Vagina (tissue), 2 donors: ENCODE measurements at places on chromosomes 4 and X.

- DNase-seq: no peak
Observed at GRCh38 chrX:136199365-136199764, 51.8 kb downstream of the MAP7D3 start.

- DNase-seq: no peak
Observed at GRCh38 chr4:139901531-139902320, 236.1 kb downstream of the MGST2 start.

GRCh38 chrX:55135171-55135570 is 46.4 kb downstream of the PAGE2 start:
- DNase-seq: no peak

- no peak for DNase-seq
Observed at GRCh38 chr4:77196866-77197265, 39.9 kb downstream of the CCNG2 start.

GRCh38 chr4:141346144-141346543 is 125.4 kb downstream of the ZNF330 start:
- no peak for DNase-seq

GRCh38 chr4:40962551-40963180 is 212.9 kb downstream of the NSUN7 start:
- no peak for DNase-seq

DNA sequence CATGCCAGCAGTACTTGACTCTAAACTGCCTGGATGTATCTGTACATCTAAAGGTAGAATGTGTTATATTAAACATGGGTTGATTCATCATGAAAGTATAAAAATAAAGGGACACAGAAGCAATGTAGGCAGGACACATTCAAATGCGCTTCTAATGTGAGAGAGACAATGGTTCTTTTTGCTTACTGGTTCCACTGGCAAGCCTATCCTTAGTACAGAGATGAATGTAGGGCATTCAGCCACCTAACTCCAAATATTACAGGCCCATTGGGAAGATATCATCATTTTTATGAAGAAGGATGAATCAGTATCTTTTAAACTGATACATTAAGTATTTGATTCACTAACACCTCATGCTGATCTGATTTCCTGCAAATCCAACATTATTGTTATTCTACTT is 18.0 kb downstream of the CDKL2 start:
- DNase-seq: no peak

DNA sequence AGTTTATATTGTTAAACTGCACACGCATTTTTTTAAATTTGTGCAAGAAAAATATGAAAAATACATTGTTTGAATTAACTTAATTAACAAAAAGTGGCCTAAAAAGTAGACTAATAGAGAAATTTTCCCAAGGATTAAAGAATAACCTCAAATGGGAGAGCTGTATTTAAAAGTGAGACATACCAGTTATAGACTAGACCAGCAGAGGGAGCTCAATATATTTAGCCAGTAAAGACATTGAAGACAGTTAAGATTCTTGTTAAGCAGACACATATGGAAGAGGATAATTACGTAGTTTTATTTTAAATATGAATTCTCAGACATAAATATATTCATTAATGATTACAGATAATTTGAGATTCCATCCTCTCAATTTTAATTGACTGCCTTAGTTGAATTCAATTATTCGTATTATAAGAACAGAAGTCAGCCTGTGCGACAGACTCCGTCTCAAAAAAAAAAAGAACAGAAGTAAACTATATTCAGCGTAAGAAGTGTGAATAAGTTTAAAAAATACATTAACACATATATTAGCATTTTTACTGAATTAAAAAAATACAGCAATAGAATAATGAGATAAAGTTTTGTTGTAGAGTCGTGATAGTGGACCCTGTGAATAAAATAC is 64.8 kb downstream of the GLRA3 start:
- no peak for DNase-seq

DNA sequence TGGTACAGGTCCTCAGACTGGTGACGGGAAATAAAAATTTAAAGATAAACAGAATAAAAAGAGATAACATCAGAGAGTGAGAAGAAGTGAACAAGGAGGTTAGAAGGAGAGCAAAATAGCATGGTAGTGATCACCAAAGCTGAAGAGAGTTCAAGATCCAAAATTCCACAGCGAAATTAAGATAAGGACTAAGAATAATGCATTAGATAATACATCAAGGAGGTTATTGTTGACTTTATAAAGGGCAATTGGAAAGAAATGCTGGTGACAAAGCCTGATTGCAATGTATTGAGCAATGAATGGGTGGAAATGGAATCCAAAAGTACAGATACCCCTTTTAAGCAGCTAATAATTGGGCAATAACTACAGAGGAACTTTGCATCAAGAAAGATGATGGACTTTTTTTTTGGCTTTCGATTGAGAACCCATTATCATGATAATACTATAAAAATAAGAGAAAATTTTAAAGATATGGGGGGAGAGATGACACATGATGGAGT is 101.6 kb upstream of the MAP9 start:
- no peak for DNase-seq

- no peak for DNase-seq
Observed at GRCh38 chr4:140809676-140810075, 53.5 kb upstream of the TBC1D9 start.

DNA sequence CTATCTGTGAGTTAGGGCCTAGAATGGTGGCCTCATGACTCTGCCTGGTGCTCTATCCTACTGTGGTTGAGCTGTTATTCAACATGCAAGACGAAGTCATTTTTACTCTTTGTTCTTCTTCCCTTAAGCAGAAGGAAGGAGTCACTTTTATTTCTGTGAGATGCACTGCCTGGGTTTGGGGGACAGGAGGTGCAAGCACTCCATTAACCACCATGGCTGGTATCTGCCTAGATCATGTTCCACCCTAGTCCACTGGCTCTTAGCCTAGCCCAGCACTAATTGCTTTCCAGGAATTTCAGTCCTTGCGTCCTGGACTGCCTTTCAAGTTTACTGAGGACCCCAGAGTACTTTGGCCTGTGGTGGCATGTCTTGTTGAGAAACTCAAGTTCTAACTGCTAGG is 1182.7 kb downstream of the FSTL5 start:
- no peak for DNase-seq

DNA sequence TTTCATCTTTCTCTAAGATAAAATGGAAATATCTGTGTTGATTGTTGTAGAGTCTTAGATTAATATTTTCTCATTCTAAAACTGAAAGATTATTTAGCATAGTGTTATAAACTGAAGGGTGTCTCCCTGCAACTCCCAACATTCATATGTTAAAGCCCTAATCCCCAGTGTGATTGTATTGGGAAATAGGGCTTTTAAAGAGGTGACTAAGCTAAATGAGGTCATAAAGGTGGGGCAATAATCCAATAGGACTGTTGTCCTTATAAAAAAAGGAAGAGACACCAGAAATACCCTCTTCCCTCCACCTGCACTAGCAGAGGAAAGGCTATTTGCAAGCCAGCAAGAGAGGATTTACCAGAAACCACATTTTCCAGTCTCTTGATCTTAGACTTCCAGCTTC is 1626.4 kb downstream of the C4orf33 start:
- no peak for DNase-seq

- no peak for DNase-seq
Observed at GRCh38 chrX:99901091-99901490, 509.0 kb downstream of the PCDH19 start.

DNA sequence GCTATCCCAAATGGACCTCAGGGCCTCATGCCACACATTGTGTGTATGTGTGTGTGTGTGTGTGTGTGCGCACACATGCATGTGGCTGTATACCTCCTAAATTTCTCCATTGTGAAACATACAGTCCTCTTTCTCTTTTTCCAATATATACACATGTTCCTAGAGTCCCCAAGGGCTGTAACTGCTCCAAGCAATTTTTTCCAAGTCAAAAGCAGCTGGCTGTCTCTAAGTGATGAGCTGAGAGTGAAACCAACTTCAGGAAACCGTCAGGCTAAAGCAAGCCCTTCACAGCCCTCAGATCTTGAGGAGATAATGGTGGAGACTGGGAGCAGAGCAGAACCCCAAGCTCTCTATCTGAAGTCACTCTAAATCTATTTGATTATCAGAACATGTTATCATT is 496.1 kb upstream of the DIPK2B start:
- no peak for DNase-seq

DNA sequence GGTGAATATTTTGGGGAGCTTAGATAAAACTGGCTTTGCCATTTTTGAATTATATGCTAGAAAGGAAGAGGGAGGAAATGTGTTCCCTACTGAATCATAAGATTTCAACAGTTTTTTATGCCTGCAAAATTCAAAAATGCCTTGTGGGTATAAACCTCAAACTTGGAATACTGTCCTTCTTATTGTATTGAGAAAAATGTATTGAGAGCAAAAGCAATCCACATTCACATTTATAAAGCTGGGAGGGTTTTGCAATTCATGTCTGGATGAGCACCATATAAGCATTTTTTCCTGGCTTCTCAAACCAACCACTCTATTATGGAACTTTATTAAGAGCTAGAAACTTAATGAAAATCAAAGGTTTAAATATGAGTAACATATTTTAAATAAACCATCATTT is 289.8 kb downstream of the PCDH7 start:
- DNase-seq: no peak

DNA sequence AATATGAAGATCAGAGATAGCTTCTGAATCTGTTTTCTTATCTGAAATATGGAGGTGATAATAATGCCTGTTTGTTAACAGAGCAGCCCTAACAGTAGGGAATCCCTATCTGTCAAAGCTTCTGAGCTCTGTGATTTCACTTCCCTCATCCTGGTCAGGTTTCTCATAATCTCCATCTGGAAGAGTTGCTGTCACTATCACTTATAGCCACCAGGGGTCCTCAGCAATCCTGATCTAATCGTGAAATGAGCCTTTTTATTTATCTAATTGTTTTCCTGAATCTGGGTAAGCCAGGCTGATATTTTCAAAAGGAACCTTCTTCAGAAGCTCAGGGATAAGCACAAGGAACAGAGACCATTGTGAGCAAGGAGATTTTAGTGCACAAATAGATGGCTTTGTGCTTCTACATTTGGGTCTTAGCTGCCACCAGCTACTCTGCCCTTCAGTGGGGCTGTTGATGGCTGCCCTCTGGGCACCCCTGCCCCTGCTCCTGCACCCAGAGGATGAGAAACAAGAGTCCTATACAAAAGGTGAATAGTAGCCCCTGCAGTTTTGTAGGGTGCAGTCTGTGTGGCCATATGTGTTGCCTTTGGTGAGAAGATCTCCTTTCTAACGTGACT is 196.4 kb upstream of the RADX start:
- DNase-seq: no peak

GRCh38 chrX:129553619-129554288 is 13.7 kb downstream of the OCRL start:
- DNase-seq: no peak

GRCh38 chr4:137952116-137952515 is 290.0 kb downstream of the SLC7A11 start:
- no peak for DNase-seq

DNA sequence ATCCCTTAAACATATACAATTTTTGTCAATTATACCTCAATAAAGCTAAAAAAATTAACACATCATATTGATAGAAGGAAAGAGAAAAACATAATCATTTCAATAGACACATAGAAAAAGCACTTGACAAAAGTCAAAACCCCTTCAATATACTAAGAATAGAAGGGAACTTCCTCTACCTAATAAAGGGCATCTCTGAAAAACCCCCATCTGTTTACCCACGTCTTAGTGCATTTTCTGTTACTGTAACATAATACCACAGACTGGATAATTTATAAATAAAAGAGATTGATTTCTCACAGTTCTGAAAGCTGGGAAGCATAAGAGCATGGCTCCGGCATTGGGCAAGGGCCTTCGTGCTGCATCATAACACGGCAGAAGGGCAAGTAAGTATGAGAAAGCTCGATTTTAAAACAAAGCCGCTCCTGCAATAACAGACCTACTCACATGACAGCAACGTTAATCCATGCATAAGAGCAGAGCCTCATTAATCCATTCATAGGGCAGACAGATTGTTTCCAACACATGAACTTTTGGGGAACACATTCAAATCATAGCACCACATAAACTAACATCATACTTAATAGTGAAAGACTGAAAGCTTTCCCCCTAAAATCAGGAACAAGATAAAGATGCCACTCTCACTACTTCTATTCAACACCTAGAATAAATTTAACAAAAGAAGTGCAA is 15.7 kb downstream of the STEEP1 start:
- DNase-seq: no peak

DNA sequence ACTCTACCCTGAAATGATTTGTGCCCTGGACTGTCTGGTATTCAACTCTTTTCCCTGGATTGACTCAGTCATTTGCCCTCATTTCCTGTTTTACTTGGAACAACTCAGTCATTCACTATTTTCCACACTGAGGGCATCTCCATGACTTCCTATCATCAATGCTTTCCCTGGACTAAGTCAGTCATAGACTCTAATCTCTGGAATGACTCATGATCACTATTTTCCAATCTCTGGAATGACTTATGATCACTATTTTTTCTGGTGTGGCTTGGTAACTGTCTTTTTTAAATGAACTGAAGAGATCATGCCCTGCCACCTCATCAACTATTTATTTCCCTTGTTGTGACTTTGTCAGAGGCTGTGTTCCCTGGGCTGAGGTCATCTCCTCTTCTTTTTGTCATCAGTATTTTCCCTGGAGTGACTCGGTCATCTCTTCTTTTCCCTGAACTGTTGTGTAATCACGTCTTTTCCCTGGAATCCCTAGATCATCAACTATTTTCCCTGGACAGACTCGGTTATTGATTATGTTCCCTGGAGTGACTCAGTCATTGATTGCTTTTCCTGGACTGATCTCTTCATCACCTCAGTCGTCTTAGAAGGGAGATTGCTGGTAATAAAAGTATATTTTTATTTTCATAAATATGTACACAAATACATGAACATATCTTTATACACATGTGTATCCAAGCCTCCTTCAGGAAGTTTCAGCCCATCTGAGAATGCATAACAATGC is 327.1 kb upstream of the VCX start:
- no peak for DNase-seq

GRCh38 chrX:70998411-70999027 is 67.6 kb upstream of the SLC7A3 start:
- no peak for DNase-seq

- no peak for DNase-seq
Observed at GRCh38 chrX:72460715-72461114, 111.9 kb downstream of the HDAC8 start.

DNA sequence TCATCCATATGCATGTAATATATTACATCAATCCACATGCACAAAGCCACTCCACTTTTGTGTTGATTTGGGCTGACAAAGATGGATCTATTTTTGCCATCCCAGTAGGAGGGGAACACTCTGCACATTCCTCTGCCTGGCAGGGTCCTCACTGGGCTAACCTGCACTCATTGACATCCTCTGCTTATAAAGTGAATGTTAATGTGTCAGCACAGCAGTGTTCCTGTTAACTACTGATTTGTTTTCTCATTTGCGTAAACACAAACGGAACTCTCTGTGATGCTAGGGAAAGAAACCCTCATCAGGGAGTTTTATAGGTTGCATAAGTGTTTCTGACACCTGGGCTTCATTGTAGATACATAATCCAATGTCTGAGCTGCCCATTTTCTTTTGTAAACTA is 826.0 kb downstream of the RAB28 start:
- no peak for DNase-seq

DNA sequence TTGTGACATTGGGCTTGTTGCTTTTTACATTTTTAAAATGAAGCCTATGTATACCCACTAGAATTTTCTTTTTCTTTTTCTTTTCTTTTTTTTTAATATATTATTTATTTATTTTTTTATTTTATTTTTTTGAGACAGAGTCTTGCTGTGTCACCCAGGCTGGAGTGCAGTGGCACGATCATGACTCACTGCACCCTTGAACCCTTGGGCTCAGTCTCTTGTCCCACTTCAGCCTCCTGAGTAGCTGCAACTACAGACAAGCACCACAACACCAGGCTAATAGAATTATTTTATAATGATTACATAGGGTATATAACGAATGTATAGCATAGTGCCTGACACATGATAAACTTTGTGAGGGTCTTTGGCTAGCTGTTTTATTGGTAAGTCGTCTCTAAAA is 64.9 kb downstream of the RBPJ start:
- no peak for DNase-seq
